Hypothalamus (tissue), 51 donors: ENCODE measurements at places on chromosomes 16 and 17.

DNA sequence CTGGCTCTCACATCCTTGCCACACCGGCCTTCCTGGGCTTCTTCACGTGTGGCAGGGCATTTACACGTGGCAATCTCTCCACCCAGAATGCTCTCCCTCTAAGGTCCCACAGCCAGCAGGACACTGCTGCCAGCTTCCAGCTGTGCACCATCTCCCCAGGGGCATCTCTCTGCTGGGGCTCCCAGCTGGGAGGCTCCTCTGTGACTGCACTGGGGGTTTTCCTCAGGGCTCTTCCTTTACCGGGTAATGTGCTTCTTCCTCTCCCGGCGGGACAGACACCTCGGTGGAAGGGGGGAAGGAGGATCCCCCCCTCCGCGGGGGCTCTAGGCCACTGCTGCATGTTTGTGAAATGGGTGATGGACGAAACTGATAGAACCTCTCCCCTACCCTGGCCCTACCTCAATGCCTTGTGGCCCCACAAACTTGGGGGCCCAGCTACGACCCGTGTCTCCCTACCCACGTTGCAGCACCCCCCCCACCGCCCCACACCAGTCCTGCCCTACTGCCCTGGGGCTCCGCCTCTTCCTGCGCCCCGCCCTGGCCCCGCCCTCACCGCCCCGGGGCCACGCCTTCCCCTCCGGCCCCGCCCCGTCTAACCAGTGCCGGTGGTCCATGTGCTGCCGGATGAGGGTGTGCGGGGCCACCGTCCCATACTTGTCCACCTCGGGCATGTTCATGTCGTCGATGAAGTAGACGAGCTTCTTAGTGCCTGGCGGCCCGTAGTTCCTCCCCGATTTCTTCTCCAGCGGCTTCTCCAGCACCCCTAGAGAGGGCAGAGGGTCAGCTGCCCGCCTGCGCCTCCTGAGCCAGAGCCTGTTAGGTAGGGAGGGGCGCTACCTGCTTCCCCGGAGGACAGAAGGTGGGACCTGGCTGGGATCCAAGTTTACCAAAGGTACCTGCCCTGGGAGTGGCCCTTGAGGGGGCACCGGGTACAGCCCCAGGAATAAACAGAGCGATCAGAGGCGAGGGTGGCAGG, 92.6 kb downstream of the DNAH17 start:
- no peak for DNase-seq

DNA sequence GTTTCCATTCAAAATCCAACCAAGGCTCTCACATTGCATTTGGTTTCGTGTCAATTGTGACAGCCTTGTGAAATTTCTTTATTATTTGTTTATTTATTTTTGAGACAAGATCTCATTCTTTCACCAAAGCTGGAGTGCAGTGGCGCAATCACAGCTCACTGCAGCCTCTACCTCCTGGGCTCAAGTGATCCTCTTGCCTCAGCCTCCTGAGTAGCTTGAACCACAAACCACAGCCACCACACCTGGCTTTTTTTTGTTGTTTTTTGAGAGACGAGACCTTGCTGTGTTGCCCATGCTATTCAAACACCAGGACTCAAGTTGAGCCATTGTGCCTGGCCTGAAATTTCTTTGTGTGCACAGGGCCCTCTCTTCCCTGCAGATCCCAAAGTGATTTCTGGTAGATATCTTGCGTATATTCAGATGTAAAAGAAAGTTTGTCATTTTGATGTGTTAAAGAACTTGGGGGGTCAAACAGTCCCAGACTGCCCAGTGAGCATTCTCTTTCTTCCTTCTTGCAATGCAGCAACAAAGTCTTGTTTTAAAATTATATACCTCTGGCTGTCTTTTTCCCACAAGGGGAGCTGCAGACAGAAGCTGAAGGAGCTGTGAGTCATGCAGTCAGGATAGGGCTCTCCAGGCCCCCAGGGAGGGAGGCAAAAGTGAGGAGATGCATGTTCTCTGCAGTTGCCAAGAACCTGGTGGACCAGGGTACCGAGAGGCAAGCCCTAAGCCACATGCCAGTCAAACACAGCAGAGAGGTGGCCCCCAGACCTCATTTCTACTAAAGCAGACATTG, 15.5 kb upstream of the USP22 start:
- DNase-seq = no peak

DNA sequence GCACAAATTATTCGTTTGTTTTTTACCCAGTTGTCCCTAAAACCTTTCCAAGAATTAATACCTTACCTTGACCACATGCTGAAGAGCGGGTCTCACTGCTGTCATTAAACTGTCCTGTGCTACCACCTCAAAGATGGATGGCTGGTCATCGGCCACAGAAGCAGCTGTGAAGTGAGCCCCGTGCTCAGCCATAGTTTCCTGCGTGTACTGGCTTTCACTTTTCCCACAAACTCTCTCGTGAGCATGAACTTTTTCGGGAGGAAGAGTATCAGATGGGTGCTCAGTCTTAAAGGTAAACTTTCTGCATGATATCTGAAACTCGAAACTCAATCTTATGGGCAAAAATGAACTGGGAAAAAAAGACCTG, 558 bp downstream of the PEX12 start:
- DNase-seq = no peak

DNA sequence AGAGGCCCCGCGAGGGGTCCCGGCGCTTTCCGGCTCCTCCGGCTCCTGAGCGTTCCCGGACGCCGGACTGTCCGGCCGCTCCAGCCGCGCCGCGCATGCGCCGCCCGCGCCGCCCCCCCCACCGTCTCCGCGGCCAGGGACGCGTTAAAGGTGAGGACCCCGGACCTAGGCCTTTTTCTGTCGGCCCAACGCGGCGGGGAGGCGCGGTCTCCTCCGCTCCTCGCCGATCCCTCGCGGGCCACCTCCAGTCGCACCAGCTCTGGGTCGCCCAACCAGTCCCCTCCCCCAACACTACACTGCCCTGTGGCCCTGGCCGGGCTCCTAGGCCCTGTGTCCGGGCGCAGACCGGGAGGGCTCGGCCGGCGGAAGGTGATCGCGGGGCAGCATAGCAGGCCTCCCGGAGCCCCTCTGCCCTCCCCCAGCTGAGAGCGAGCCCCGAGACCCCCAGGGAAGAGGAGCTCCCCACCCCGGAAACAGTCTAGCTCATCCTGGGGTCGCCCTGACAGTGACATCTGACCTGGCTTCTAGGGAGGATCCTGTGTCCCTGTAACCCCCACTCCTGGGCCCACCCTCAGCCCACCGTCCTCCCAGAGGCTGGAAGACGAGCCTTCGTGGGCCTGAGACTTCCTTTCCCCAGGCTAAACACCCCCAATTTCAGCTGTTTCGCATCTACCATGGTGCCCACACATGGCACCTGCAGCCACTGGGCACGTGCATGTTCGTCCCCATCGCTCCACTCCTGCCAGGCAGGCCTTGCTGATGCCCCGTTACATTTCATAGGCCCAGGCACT, 14.7 kb upstream of the BCAR1 start:
- peak; percentile 50 for DNase-seq

- DNase-seq = no peak
These were observed 9.3 kb downstream of the ADCY7 start for GRCh38 chr16:50275428-50276325.

- DNase-seq = peak; percentile 5
These were observed 18.8 kb downstream of the NCBP3 start for GRCh38 chr17:3827124-3827773.

DNA sequence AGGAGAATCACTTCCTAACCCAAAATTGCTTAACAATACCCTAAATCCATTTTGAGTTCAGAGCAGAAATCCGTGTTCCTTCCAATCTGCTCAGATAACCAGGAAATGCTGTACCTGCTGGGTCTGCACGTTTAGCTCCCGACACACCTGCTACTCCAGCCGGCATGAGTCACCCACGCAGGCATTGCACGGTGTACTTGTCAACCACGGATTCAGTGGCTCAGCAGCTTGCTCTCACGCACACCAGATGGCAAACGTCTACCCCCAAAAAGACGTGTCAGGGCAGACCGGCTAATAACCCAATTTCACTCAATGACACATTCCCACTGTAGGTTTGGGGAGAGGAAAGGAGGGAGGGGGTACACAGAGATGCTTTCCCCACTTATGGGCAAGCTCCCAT, 468.1 kb downstream of the SOX9 start:
- DNase-seq = no peak

GRCh38 chr17:4950075-4950745, 709 bp upstream of the ENO3 start:
- DNase-seq = no peak
